ENCODE measurements at places on chromosomes 7 and 10.

- DNase-seq = no peak
Measured at GRCh38 chr7:50806143-50806542, 23.4 kb upstream of the GRB10 start.

- DNase-seq = no peak
Measured at GRCh38 chr10:133235265-133235855, 2.3 kb upstream of the VENTX start.

- no peak for DNase-seq
Measured at GRCh38 chr7:96361116-96361857, 39.4 kb upstream of the SLC25A13 start.

- DNase-seq = no peak
Measured at GRCh38 chr10:62742536-62743061, 61.9 kb upstream of the ADO start.

Measured in A549 (cell line).